ENCODE measurements at places on chromosomes 13 and 19.

- no peak for DNase-seq
Measured at GRCh38 chr13:26488236-26489003, 69.1 kb upstream of the WASF3 start.

DNA sequence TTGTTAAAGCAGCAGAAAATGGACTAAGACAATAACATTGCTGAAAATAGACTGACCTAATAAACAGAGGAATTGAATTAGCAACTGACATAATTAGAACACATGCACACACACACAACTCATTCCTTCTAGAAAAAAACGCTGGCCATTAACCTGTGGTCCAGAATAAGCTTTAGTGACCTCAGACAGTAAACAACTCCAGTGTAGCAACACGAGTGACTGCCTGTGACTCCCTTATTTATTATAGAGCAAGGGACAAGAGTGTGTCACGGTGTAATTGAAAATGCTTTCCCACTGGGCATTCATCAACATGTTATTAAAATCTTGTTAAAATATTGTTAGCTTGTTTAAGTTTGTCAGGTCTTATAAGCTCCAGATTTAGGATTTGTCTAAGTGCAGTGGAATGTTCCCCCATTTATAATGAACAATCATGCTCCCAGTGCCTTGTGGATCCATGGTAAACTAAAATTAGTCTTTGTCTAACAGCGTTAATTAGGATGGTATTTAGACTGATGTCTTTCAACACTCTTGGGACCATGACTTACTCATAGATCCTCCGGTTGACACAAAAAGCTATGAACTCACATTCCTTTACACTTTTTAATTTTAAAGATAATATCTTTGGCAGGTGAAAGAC, 111.7 kb upstream of the IRS2 start:
- DNase-seq, result no peak

- no peak for DNase-seq
Measured at GRCh38 chr19:28445826-28446225, 767.1 kb downstream of the UQCRFS1 start.

DNA sequence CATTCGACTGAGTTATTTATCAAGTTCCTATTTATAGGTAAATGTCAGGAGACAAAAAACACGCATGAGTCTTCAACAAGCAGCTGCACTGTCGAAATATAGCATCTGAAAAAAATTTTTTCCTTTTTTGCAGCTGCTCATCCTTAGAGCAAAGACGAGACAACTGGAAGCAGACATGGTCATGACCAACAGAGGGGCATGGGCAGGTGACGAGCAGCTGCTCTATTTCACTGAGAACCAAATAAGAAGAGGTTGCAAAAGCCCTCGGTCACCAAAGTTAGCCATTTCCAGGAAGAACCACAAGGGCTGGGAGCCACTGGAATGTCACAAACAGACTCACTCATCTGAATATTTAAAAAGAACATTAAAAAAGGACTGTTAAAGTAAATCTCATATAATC, 22.2 kb downstream of the SOHLH2 start:
- DNase-seq, result no peak

- no peak for DNase-seq
Measured at GRCh38 chr13:96822895-96823294, 171.4 kb downstream of the OXGR1 start.

DNA sequence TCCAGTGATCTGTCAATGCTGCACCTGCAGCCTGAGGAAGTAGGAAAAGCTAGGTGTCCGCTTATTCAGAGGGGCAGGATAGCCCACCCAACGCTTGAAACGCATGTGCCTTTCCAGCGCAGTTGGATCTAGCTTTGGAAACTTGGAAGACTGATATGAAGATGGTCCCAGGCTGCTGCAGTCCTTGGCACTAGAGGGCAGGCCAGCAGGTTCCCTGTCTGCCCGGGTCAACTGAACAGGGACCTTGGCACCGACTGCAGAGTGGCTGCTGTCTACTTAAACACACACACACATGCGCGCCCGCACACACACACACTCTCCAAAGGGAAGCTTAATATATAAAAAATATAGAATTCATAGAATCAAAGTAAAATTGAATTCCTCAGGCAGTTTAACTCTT, 100.0 kb downstream of the TSHZ3 start:
- no peak for DNase-seq

DNA sequence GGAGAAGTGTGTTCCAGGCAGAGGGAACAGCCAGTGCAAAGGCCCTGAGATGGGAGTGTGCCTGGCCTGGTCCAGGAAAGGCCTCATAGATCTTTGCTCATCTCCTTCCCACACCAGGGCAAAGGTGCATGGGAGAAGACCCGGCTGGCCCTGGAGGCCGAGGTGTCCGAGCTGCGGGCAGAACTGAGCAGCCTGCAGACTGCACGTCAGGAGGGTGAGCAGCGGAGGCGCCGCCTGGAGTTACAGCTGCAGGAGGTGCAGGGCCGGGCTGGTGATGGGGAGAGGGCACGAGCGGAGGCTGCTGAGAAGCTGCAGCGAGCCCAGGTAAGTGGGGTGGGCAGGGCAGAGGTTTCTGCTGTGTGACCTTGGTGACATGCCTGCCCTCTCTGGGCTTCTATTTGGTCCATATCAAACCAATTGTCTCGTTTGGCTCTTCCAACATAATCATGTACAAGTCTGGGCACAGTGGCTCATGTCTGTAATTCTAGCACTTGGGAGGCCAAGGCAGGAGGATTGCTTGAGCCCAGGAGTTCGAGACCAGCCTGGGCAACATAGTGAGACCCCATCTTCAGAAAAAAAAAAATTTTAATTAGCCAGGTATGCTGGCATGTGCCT, 51.1 kb downstream of the KCNC3 start:
- no peak for DNase-seq

DNA sequence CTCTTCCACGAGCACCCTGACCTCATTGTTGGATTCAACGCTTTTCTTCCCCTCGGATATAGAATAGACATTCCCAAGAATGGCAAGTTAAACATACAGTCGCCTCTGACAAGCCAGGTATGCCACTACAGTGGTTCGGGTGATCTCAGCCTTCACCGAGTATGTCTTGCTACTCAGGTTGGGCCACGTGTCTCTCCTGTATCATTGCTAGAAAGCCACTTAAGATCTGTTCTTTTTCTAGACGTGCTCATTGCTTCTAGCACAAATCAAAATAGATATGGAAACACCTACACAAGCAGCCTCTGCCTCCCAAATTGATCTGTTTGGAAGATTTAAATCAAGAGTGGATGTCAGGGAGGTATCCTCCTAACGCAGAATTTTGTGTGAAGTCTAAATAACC, 2.3 kb downstream of the SIN3B start:
- DNase-seq, result no peak

DNA sequence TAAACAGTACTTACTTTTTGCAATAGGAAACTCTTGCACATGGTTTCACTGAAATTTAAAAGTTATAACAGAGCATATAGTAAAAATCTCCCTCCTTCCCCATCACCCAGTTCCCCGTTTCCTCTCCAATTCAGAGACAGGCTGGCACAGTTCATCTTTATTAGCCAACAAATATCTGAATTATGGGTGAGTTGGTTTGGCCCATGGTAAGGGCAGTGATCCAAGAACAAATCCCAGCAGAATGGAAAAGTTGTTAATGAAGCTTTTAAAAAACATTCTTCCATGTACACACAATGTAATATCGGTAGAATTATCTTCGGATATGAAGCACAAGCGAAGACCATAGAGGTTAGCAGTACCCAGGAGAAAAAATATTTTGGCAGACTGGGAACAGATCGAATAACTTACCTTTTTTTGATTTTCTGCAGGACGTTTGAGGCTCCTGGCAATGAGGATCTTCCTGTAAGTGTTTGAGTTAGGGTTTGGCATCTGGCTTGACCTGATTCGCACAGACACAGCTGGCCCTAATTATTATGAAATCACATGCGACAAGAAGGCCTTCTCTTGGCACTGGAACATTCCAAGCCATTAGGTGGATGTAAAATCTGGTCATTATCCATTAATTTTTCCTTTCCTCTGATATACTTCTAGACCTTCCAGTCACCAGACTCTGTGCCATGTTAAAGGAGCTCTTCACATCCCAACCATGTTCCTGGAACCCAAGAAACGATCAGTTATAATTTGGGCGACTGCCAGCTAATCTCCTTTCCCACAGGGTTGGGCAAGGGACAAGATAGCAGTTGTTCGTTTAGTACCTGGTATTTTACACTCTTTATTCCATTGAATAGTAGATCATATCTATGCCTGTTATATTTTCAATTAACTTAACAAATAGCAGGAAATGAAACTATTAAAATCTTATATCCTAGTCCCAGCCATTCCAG, 139.4 kb upstream of the TSC22D1 start:
- DNase-seq, result no peak

GRCh38 chr13:95503662-95504061, 48.9 kb upstream of the CLDN10 start:
- DNase-seq, result no peak

- DNase-seq, result no peak
Measured at GRCh38 chr19:55158423-55158822, 891 bp upstream of the TNNI3 start.

- DNase-seq, result no peak
Measured at GRCh38 chr13:50187352-50188029, 172.2 kb downstream of the KCNRG start.

- no peak for DNase-seq
Measured at GRCh38 chr13:87889254-87889653, 218.1 kb downstream of the SLITRK5 start.

DNA sequence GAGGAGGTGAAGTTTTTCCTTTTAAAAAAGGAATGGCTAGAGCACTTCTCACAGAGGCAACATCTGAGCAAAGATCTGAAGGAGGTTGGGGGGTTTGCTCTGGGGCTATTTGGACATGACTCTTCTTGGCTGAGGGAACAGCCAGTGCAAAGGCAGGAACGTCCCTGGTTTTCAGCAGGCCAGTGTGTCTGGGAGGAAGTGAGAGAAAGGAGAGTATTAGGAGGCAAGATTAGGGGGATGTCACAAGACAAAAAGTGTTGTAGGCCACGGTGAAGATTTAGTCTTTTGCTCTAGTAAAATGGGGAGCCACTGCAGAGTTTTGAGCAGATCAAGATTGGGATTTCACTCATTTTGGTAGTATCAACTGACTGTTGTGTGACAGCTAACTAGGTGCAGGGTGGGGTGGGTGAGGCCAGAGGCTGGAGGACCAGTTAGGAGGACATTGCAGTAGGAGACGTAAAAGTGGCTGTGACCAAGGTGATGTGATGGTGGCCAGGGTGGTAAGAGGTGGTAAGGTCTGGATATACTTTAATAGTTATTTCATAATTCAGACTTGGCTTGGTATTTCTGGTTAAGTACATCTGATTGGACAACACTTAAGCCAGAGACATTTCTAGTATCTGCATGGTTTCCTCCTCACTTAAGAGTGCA, 40.6 kb downstream of the WDFY2 start:
- DNase-seq, result no peak

GRCh38 chr13:39577203-39577602, 25.8 kb downstream of the LHFPL6 start:
- no peak for DNase-seq

DNA sequence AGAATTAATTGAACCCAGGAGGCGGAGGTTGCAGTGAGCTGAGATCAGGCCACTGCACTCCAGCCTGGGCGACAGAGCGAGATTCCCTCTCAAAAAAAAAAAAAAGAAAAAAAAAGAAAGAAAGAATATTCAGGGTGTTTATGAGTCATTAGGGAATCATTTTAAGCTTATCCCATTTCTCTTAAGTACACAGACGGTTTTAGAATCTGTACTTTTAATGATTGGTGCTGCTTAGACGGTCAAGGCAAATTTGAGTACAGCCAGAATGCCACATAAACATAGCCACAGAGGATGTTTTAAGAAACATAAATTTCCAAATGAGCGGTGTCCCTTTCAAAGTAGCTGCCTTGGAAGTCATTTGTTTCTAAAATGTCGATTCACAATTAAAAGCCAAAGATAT, 2.6 kb downstream of the SPRYD7 start:
- no peak for DNase-seq

DNA sequence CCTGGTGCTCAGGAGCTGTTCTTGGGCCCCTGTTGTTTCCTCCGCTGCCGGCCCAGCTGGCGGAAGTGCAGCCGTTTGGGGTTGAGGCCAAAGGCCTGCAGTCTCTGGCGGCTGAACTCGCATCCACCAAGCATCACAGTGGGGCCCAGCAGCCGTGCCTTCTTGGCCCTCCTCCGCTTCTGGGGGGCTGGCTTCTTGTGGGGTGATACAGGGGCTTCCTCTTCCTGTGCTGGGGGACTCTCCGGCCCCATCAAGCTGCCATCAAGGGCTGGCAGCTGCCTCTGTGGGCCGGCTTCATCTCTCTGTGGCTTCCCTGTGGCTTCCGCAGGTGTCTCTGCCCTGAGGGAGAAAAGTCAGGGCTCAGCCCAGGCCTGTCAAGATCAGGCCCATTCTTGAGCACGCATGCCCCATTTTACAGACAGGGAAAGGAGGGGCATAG, 10.3 kb downstream of the ATG4D start:
- no peak for DNase-seq

DNA sequence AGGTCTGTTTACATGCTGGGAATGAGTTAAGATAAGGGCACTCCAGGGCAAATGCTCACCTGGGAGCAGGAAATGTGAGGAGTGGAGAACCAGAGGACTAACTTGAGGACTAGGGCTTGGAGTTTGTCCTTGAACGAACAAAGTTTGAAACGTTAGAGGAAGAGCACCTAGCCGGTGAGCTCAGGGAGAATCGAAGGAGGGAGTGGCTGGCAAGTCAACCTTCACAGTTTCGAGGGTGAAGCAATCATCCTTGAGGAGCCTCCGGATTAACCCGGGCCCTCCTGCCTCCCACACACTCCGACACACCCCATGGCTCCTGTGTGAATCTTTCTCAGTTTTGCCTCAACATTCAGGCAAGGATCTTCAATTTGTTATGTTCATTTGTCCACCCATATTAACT, 58.6 kb downstream of the LMO7 start:
- no peak for DNase-seq

GRCh38 chr13:93881411-93881810, 598.1 kb downstream of the DCT start:
- no peak for DNase-seq

Measured in GM04503 (cell line).